ENCODE measurements at places on chromosomes 3 and 15.

DNA sequence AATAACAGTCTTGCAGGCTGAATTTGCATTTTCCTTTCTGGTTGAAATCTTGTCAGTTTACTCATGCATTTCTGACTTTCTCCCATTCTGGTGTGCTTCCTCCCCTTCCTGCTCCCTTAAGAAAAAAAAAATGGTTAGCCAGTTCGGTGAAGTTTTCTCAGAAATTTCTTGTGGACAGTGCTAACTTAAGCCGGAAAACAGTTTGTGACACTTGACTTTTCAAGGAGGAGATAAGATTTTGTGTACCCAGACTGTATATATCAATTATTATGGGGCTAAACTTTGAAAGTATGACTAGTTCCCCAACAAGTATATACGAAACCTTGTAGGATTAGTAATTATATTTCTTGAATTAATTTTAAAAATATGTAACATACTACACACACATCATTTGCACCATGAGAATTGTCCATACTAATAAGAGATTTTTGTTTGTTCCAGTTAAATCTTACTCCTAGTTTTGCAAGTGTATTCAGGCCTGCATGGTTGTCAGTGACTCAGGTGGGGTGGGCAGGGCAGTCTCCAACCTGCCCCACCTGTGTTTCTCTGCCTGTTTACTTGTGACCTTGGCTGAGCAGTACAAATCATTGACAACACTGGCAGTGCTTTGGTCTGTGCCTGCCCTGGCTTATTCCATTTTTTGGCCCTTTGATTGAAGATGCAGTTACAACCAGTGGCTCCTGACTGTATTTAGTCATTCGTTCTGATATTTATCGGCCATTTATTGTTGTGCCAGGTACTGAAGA is 19.1 kb downstream of the UBE2E1 start:
- no peak for DNase-seq

GRCh38 chr15:62834686-62835329 is 207.7 kb upstream of the TPM1 start:
- no peak for DNase-seq

- no peak for DNase-seq
Observed at GRCh38 chr3:161350916-161351315, 20.4 kb downstream of the SPTSSB start.

DNA sequence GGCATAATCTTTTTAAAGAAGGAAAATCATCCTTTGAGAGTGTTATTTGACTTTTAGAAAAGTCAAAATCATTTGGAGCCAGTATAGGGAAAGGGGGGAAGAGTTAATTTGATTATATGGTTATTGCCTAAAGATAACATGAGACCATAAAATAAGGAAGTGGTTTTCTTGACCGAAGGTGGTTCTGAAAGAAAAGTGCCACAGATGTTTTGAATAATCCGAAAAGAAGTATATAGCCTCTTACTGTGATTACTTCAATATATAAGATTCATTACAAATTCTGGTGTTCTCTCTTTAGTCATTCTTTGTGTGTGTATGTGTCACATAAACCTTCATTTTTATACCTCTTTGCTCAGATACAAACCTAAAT is 1.1 kb downstream of the DNAJB11 start:
- DNase-seq = no peak

DNA sequence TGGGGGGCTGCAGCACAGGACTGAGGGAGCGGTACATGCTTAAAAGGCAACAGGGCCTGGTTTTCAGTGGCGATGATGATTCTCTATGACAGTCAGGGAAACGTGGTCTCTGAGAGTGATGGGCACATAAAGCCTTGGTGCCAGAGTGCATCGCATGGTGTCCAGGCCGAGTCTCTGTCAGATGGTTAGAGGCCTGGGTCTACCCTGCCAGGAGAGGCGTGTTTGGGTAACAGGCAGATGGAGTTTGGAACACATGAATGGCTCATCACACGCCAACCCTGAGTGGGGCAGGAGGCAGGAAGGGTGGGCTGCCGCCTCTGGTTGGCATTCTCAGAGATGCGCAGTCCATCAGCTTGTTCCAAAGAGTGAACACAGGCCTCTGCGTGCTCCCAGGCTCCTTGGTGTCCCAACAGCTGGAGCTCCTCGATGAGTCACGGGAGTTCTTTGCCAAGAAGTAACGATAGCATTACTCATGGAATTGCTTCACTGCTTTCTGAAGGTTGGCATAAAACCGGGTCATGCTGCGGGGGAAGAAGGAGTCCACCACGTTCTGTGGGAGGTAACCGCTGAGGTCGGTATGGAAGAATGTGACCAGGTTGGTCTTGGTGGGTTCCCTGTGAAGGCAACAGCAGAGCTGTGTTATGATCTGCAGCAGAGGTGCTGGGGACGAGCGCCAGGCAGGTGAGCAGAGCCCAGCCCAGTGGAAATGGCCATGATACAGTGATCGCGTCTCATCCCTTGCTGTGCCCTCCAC is 11.0 kb downstream of the STARD5 start:
- DNase-seq = no peak

DNA sequence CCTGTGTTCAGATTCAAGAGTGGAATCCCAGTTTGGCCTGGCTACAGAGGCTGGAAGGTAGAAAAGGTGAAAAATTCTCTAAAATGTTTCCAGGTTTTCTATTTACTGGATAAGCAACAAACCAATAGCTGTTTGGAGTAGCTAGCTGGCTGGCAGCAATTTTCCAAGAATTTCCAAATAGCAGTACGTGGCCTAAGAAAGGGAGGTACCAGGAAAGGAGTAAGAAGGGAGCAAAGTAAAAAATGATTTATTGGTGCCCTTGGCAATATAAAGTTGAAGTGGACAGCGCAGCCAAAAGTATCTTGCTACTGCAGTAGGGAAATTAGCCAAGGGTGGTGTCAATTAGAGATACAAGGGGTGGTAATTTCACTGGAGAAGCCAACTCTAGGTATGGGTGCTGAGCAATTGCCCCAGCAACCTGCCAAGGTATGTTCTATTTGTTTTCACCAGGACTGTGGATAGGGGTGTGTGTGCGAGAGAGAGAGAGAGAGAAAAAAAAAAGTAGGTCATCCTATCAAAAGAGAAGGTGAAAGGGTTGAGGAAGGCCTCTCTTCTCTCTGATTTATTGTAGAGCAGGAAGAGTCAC is 40.8 kb upstream of the THBS1 start:
- DNase-seq = no peak

- DNase-seq = no peak
Observed at GRCh38 chr15:100048736-100049135, 293.0 kb downstream of the ADAMTS17 start.

Measured in left kidney (tissue), 8 donors.